ENCODE measurements at places on chromosomes 1 and 21.

GRCh38 chr21:38367646-38368045 lies 110.9 kb downstream of the KCNJ15 start:
- no peak for DNase-seq

GRCh38 chr1:214516434-214517326 lies 34.7 kb downstream of the PTPN14 start:
- no peak for DNase-seq

- peak; percentile 87 for DNase-seq
Measured at GRCh38 chr1:156746728-156747631, 4.5 kb downstream of the HDGF start.

GRCh38 chr1:20785907-20786252 lies 1.2 kb downstream of the HP1BP3 start:
- no peak for DNase-seq

GRCh38 chr1:112501810-112502641 lies 6.7 kb upstream of the WNT2B start:
- peak; percentile 53 for DNase-seq

GRCh38 chr1:154327466-154328317 lies 2.4 kb downstream of the ATP8B2 start:
- DNase-seq = peak; percentile 47

DNA sequence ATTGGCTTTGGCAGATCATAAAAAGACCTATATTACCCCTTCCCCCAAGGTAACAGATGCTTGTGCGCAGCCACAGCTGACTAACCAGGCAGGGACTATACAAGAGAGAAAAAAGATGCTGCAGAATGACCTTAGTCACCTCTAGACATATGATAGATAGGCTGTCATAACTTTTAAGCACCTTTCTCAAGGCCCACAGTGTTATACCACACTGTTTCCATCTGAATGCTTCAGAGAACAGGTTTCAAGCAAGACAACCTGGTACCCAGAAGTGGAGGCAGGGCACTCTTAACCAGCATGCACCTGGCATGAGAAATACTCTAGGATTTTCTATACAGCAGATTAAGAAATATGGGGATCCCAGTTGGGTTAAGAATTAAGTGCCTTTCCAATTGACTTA lies 12.8 kb upstream of the OVAAL start:
- DNase-seq = no peak

- DNase-seq = no peak
Measured at GRCh38 chr1:194476351-194476750, 1289.9 kb upstream of the B3GALT2 start.

GRCh38 chr1:62794053-62794452 lies 10.1 kb downstream of the ATG4C start:
- DNase-seq = no peak

DNA sequence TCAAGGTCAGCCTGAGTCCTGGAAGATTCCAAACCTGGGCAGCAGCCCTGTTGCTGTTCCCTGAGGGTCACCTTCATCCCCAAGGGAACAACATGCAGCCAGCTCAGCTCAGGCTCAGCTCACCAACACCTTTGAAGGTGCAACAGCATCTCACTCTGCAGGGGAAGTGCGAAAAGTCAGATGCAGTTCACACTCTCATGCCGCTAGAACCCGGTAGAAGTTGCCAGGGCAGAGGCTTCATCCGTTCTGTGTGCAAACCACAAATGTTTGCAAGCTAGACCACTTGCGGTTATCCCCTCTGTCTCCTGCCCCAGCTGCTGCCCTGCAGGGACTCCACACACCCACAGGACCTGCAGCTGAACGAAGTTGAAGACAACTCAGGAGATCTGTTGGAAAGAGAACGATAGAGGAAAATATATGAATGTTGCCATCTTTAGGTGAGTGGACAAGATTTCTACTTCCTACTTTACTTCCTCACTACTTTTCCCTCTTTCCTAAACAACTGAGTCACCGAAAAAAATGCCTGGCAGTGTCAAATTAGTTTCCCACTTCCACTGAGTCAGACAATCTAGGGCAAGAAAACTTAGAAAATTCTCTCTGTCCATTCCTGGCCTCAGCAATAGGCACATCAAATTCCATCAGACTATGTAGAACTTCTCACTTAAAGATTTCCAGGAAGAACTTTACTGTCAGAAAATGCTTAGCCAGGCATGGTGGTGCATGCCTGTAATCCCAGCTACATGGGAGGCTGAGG lies 1.8 kb upstream of the FCRL6 start:
- DNase-seq = no peak

DNA sequence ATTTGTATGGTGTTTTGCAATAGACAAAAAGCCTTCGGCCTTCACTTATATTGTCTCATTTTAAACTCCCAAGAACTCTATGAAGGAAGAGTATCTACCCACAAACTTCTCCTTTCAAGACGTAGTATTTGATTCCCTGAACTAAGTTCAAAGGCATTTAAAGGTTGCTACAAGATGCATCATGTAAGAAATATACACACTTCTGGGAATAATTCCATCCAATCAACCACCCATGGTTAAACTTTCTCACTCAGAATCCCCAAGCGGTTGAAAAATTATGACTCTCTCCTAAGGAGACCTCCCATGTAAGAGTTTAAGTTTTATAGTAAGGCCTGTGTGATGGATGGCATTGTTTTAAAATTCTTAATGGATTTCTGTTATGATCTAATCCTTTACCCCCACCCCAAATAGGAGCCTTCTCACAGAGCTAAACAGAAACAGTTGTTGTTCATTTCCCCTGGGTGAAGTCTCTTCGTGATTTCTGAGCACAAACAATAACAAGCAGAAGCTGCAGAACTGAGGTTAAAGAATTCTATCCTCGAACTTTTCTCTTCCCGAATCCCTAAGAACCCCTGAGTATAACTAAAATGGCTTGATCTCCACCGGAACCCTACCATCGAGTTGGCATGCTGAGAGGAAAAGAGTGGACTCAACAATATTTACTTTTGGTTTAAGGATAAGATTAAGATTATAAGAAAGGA lies 185.0 kb downstream of the TGFBR3 start:
- DNase-seq = no peak

- no peak for DNase-seq
Measured at GRCh38 chr21:36202726-36203602, 46.3 kb downstream of the DOP1B start.

DNA sequence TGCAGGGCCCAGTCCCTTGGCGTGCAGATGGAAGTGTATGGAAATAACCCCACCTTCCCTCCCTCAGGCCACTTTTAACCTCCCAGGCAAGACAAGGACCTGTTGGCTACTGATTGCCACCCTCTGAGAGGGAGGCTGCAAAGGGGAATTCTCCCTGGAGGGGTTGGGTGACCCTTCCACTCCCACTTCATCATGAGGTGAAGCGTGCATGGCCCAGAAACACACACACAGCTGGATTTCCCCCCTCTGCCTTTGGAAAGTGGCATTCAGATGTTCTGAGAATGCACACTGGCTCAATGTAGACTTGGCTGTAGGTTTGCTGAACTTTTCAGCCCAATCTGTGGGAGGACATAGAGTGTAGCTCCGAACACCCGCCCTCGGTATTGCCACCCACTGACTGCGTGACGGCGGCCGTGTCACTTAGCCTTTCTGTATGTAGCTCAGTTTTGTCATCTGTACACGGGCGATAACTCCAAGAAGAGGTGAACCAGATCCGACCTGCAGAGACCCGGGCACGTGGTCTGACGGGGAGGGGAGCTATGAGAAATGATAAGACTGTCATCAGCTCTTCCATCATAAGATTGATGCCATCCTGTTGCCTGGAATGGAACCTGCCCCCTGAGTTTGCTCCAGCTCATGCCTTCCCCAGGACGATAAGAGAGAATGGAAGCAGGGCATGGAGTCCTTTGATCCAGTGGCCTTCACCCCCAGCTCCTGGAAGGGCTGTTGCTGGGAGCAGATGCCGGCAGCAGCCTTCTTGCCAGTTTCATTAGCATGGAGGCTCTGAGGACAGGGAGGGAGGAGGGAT lies 19.3 kb downstream of the MIIP start:
- no peak for DNase-seq

GRCh38 chr1:7108251-7108650 lies 323.0 kb downstream of the CAMTA1 start:
- DNase-seq = no peak

- DNase-seq = no peak
Measured at GRCh38 chr1:44289530-44289929, 65.5 kb downstream of the ERI3 start.

Measured in NCI-H2081 (cell line).